CD4-positive, CD25-positive, alpha-beta regulatory T cell (primary cell): ENCODE measurements at places on chromosomes 5 and 9. TPM values are rescaled to one million over a fixed set of nuclear protein-coding genes. Genes with fewer than 3 reads are reported as not detected.

GRCh38 chr9:40925149-40925548 lies 203.3 kb downstream of the FOXD4L6 start:
- no peak overlapping the region for H3K4me3 ChIP-seq
- no peak overlapping the region for H3K27ac ChIP-seq
- no peaks in the 10 kb centered on the region for H3K4me1 ChIP-seq
- DNase-seq = no peak

GRCh38 chr5:77397686-77398292 lies 94.3 kb downstream of the WDR41 start:
- no peak overlapping the region for H3K4me3 ChIP-seq
- H3K4me1 ChIP-seq = no peaks in the 10 kb centered on the region
- no peak for DNase-seq
- H3K27ac ChIP-seq = no peak overlapping the region
- peaks cover 5% of the 10 kb centered on the region for H3K27me3 ChIP-seq

Gene FOXD4
- not detected for polyA plus RNA-seq

Gene SIMC1
- polyA plus RNA-seq = 6.1 TPM

Gene CDH9
- not detected for polyA plus RNA-seq

- peaks cover 10% of the 10 kb centered on the region for H3K27me3 ChIP-seq
- H3K4me1 ChIP-seq = no peaks in the 10 kb centered on the region
- no peaks in the 10 kb centered on the region for H3K36me3 ChIP-seq
These were observed 110.4 kb upstream of the NR5A1 start for GRCh38 chr9:124617477-124618141.

Gene NXNL2
- polyA plus RNA-seq = not detected

GRCh38 chr5:177361418-177362291 lies 3.9 kb downstream of the RGS14 start:
- H3K27me3 ChIP-seq = no peaks in the 10 kb centered on the region
- H3K4me3 ChIP-seq = peak overlapping the region; percentile 35
- H3K36me3 ChIP-seq = peaks cover 15% of the 10 kb centered on the region
- H3K27ac ChIP-seq = peak overlapping the region; percentile 81

DNA sequence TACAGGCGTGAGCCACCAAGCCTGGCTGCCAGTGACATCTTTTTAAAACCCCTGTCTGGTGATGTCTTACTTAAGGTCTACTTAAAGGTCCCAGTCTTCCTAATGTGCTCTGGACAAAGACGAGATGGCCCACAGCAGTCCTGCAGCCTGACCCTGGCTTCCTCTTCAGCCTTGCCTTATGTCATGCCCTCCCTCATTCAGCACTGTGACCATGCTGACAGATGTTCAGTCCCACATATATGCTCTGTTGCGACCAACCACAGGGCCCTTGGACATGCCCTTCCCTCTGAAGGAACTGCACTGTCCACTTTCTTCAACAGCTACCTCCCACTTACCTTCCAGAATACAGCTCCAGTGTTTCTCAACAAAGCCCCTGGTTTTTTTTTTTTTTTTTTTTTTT lies 172.8 kb upstream of the PANK3 start:
- no peak overlapping the region for H3K4me3 ChIP-seq
- no peak overlapping the region for H3K27ac ChIP-seq
- H3K4me1 ChIP-seq = no peaks in the 10 kb centered on the region
- no peaks in the 10 kb centered on the region for H3K27me3 ChIP-seq
- no peak for DNase-seq
- no peaks in the 10 kb centered on the region for H3K36me3 ChIP-seq
